NK-92 treated with Interleukin-12 subunit alpha and Interleukin-12 subunit beta, amount 100 ng/mL, for 24 hours (cell line): ENCODE measurements at places on chromosomes 2 and 18.

DNA sequence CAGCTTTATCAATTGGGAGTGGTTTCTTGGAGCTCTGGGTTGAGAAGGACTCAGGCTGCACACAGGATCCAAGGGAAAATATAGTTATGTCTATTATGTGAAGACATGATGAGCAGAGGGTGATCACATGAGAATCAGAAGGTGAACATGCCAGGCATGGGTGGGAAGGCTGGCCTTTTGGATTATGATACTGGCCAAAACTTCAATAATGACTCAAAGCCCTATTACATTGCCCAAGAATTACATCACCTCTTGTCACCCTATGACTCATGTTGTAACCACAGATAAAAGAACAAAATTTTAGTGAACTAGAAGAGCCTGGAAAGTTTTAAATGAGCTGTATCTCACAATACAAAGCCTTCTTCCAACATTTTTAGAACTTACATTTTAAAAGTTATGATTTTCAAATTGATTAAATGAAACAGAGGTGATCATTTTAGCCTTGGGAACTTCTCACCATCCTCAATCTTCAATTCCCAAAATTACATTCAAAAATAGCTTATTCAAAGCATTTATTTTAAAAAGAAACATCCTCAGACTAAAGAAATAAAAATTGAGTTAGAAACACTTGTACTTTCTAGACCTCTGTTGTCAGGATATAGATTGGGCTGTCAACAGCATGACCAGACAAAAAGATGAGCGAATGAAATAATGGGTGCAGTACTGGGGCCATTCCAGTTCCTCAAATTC is 428.3 kb downstream of the MBD2 start:
- DNase-seq: no peak

GRCh38 chr2:39522518-39522877 is 85.4 kb upstream of the MAP4K3 start:
- no peak for DNase-seq

DNA sequence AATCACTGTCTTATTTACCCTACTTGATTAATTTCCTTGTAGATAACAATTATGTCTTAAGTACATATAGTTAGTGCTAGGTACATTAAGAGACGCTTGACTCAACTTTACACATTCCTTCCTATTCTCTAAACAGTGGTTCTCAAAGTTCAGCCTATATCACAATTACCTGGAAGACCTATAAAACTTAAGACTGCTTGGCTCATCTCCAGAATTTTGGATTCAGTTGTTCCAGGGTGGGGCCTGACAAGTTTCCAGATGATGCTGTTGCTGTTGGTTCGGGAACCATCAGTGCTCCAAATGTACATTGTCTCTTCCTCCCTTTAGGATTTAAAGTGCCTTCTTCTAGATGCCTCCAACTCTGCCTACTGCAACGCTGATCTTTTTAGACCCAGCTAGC is 4.0 kb downstream of the PPP3R1 start:
- no peak for DNase-seq

DNA sequence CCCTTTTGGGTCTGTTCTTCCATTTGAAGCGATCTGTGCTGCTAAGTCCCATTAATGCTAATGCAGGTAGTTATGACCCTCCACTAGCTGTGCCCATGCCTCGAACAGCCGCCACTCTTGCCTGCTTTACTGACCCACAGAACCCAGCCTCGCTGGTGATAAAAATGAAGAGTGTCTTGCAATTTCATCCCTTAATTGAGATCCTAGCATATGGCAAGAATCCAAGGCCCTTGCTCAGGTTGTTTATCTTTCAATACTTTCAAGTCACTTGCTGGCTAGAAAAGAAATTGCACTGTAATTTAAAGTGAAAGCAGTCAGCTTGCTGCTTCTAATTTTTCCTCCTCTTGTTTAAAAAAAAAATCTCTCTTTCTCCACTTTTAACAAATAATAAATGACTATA is 73.6 kb downstream of the ZNF521 start:
- no peak for DNase-seq

DNA sequence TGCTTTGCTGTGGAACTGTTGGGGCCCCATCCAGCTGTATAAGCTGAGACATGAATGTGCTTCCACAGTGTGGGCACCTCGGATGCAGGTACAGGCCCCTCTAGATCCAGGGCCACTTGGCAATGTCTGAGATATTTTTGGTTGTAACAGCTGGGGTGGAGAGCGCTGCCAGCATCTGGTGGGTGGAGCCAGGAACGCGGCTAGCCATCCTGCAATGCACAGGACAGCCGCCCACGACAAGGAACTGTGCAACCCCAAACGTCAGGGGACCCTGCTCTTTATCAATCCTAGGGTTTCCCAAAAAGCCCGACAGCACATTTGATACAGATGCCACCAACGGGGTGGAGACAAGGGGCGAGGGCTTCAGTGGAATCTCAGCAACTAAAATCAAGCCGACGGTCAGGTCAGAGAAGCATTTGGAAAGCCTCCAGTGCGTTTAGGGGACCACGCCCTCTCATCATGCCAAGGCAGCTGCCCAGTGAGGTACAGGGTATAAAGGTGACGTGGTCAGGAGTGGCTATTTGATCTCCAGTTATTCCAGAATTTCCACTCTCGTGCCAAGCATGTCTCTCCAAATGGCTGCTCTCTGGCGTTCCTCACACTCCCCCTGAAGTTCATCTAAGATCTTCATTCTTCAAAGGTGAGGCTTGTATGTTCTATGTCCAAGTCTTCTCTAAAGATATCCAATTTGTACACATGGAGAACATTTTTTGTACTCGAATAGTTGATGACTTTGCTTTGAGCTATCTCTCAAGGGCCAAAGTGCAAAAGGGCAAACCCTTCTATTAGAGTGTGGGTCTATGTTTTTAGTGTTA is 55.7 kb downstream of the LRRFIP1 start:
- no peak for DNase-seq

- no peak for DNase-seq
Measured at GRCh38 chr2:239814861-239815601, 210.1 kb downstream of the NDUFA10 start.

DNA sequence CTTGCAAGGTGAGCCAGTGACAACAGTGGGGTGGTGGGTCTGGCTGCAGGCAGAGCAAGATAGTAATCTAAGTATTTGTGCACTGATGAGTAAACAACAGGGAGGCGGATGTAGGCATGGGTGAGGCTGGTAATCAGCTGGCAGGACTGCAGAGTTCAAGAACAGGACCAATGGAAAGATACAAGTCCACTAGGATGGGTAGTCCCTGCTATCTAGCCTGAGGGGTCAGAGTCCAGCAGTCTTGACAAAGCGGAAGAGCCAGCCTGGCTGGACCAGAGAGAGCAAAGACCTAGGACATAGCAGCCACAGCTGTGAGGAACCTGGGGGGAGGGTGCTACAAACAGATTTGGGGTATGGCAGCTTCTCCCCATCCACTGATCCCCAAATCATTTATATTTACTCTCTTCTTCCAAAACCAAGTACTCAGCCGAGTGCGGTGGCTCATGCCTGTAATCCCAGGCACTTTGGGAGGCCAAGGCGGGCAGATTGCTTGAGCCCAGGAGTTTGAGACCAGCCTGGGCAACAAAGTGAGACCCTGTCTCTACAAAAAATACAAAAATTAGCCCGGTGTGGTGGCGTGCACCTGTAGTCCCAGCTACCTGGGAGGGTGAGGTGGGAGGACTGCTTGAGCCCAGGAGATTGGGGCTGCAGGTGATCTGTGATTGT is 25.9 kb downstream of the VIL1 start:
- no peak for DNase-seq

- DNase-seq: no peak
Measured at GRCh38 chr18:63834471-63835113, 52.9 kb upstream of the SERPINB2 start.

DNA sequence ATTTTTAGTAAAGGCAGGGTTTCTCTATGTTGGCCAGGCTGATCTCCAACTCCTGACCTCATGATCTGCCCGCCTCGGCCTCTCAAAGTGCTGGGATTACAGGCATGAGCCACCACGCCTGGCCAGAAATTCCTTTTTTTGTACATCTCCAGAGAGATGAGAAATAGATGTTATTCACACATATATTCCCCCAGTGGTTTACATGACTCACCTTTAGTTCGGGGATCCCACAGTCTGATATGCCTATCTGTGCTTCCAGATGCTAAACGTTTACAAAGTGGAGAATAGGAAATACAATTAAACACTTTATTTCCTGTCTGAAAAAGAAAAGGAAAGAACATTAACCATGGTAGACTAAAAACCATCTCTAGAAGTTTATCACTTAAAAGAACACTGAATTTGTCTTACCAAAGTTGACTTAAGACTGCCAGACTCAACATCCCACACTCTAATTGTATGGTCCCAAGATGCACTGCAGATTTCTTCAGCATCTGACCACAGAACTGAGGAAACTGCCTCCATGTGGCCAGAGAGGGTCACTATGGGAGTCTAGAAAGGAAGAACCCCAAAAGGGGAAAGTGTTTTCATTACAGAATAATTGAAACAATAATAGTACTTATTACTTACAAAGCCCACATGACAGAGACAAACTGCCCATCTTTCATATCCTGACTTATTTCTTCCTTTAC is 12.6 kb upstream of the ICA1L start:
- DNase-seq: no peak

- DNase-seq: no peak
Measured at GRCh38 chr2:27751377-27751776, 20.1 kb upstream of the MRPL33 start.

GRCh38 chr2:42513252-42513918 is 19.6 kb upstream of the KCNG3 start:
- no peak for DNase-seq

DNA sequence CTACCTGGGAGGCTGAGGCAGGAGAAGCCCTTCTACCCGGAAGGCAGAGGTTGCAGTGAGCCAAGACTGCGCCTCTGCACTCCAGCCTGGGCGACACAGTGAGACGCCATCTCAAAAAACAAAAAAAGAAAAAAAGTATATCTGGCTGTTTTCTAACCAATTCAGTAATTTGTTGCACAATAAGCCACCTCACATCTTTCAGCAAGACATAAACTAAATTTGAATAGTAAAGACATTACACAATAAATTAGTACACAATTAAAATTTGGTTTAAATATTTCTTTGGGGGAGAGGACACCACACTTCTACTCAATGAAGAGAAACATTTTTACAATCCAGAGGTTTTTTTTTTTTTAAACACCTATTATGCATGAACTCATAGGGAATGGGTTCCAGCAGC is 36.0 kb upstream of the MTA3 start:
- no peak for DNase-seq

DNA sequence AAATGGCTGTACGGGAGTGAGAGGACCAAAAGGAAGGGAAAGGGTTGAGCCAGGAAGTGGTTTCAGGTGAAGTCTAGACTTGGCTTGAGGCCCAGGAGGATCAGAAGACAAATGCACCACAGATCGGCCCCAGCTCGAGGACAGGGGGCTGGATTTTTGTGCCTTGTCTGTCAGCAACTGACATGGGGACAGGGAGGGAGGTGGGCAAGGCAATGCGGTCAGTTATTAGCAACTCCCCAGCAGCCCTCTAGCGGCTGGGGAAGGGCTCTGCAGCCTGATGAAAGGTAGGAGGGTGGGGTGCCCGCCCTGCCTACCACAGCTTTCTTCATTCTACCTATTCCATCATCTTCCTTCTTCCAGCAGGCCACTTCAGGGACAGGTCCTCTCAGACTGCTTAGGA is 50.0 kb downstream of the CPO start:
- DNase-seq: peak; percentile 12

DNA sequence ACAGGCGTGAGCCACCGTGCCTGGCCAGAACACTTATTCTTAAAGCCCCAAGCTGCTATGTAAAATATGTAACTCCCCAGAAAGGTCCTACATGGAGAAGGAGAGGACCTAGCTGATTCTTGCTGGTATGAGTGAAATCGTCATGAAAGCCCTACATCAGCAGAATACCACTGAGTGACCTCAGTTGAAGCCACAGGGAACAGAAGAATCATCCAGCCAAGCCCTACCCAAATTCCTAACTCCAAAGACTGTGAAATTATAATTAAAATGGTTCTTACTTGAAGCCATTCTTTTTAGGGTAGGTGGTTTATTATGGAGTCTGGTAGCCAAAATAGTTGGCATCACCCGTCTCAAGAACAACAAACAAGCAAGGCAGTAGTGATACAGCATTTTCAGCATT is 4.5 kb upstream of the DTNB start:
- no peak for DNase-seq

- no peak for DNase-seq
Measured at GRCh38 chr2:105570757-105571156, 171.9 kb upstream of the FHL2 start.

DNA sequence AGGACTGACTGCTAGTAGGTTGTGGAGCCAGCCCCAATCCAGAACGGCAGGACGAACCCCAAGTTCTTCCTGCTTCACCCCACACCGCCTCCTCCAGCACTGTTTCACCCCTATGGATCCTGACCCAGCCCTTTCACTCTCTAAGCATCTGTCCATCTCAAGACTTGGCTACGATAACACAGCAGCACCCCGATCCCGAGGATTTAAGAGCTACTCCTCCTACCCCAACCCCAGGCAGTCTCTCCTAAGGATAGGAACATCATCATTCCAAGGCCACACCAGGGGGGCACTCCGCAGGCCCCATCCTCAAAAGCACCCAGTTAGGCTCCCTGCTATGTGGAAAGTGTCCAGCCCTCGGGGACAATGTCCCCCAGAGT is 645 bp downstream of the KCTD18 start:
- no peak for DNase-seq

- no peak for DNase-seq
Measured at GRCh38 chr2:185787227-185788145, 48.9 kb downstream of the FSIP2 start.

GRCh38 chr18:24831871-24832665 is 371.6 kb downstream of the HRH4 start:
- no peak for DNase-seq

DNA sequence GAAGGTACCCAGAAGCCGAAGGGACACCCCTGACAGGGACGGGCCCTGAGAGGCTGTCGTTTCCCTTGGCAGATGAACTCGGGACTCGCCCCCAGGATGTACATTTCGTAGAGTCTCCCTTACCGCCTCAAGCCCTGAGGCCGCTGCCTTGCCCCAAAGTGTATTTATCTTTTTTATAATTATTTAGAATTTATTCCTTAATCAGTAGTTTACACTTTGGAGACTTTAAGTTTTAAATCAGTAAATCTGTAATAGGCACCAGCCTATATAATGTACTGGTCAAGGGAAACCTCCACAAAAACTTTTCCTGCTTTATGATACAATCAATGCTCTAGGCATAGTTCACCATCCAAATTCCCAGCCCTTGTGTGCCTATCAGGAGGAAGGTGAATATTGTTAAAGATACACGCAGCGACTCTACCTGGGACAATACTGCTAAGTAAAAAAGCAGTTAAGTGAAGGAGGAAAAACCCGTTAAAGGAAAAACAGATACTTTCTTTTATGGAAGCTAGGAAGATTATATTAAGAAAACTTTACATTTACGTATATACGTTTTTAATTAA is 848 bp downstream of the VRK2 start:
- no peak for DNase-seq

GRCh38 chr2:41791523-41791922 is 256.3 kb upstream of the PKDCC start:
- DNase-seq: no peak

GRCh38 chr18:75635096-75635495 is 207.6 kb upstream of the SMIM21 start:
- no peak for DNase-seq
